ENCODE measurements at places on chromosomes 2 and 18.

GRCh38 chr2:73141896-73142295 lies 29.1 kb upstream of the RAB11FIP5 start:
- no peak for DNase-seq

DNA sequence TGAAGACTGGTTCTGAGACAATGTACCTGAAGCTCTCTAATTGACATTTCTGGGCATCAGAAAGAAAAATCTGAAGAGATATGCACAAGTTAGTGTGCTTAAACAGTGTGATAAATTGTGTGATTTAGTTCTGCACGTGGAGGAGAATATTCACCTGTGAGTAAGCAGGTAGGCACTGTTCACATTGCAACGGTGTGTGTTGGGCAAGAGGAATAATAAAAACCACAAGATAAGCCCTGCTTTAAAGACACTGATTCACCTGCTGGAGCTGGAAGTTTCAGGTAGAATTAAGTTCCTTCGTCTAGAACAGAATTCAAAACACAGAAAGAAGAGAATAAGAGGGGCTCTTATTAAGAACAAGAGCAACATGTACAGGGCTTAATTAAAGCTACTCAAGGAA lies 864.3 kb upstream of the SOX11 start:
- no peak for DNase-seq

DNA sequence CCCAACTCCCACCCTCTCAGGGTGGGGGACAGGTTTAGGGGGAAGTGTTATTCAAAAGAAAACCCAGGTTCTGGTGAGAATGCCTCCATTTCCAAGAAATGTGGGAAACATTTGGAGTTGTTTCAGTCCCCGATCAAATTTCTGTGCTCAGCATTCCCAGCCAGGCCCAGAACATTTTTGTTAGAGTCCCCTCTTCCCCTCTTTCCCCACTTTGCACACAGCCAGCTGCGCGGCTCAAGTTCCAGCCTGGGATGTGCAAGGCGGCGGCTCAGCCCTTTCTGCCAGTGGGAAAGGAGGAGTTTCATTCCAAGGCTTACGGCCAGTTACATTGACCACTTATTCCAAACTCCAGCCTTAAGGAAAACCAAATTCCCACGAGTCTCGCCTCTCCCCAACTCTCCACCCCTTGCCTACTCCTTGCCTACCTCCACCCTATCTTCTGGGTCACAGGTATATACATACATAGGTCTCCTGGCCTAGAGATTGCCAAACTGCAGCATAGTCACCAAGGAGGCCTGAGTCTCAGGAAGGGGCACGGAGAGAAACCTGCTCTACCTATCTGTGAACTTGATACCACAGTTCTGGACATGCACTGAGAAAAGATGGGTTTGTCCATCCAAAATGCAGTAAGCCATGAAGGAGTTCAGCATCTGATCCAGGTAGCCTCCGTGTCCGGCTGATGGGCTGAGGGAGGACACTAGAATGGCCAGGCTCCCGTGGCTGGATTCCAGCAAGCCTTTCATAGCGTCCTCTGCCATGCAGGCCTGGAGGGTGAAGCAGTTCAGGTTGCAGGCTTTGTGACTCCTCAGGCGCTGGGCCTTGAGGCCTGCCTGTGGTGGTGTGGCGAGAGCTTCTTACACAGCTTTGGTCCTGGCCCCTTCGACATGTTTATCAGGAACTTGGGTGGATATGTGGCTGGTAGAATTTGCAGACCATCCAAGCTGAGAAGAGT lies 154.5 kb downstream of the ZFP36L2 start:
- DNase-seq: no peak

GRCh38 chr2:14240868-14241267 lies 391.6 kb upstream of the LRATD1 start:
- DNase-seq: no peak

DNA sequence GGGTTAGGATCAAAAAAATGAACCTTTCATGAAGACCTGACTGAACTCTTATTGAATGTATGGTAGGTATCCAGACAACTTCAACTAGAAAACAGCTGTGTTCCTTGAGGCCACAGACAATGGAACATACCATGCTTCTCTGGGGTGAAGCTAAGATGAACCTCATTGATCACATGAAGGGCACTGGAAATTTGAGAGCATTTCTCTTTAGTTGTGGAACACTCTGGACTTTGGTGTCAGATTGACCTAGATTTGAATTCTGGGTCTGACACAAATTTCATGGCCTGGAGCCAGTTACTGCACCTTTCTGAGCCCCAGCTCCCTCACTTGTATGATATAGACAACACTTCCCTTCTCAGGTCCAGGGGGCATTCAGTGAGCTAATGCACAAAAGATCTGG lies 411.2 kb upstream of the ID2 start:
- no peak for DNase-seq

- no peak for DNase-seq
Measured at GRCh38 chr2:148957023-148957422, 81.5 kb upstream of the LYPD6B start.

GRCh38 chr2:71898375-71898774 lies 249.3 kb downstream of the CYP26B1 start:
- DNase-seq: no peak

- no peak for DNase-seq
Measured at GRCh38 chr18:31044926-31045325, 2.4 kb upstream of the DSC3 start.

DNA sequence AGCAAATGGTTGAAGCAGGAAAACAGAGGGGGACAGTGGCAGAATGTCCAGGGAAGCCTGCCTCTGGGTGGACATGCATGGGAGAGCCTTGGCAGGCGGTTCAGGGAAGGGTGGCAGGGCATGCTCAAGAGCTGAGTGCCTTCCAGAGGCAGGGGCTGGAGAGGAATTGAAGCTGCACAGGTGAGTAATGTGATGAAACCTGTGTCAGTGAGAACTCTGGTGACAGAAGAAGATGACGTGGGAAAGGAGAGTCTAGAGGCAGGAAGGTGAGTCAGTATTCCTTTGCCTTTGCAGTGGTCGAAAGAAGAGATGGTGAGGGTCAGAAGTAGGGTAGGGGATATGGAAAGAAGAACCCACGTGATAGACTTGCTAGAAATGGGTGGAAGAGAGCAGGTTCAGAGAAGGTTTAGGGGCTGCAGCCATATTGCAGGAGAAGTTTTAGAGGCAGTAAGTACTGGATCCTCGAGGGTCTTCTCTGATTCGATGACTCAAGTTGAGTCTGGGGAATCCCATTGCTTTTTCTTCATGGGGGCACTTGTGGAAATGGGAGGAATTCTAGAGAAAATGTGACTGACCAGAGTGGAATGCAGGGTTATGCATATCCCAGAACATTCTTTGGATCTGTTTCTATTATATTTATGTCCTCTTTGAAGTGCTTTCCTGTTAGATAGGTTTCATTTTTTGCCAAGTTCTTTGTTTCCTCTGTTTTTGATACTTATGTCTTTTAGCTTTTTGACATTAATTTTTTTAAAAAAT lies 37.4 kb downstream of the TMEM87B start:
- no peak for DNase-seq

DNA sequence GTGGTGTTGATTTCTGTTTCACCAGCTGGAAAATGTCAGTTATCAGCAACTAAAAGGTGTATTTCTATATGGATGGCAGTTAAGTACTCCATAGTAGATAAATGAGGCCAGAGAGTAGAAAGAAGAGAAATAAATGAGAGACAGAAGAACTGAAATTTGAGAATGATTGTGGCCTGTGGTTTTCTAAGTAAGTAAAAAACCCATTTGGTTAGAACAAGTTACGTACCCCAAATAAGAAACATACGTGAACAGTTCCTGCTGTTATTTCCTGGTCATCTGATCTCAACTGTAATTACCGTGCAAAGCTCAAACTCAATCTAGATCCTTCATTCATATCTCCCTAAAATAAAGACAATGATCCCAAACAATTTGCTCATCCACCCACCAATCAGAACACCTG lies 181.3 kb downstream of the PID1 start:
- DNase-seq: no peak

DNA sequence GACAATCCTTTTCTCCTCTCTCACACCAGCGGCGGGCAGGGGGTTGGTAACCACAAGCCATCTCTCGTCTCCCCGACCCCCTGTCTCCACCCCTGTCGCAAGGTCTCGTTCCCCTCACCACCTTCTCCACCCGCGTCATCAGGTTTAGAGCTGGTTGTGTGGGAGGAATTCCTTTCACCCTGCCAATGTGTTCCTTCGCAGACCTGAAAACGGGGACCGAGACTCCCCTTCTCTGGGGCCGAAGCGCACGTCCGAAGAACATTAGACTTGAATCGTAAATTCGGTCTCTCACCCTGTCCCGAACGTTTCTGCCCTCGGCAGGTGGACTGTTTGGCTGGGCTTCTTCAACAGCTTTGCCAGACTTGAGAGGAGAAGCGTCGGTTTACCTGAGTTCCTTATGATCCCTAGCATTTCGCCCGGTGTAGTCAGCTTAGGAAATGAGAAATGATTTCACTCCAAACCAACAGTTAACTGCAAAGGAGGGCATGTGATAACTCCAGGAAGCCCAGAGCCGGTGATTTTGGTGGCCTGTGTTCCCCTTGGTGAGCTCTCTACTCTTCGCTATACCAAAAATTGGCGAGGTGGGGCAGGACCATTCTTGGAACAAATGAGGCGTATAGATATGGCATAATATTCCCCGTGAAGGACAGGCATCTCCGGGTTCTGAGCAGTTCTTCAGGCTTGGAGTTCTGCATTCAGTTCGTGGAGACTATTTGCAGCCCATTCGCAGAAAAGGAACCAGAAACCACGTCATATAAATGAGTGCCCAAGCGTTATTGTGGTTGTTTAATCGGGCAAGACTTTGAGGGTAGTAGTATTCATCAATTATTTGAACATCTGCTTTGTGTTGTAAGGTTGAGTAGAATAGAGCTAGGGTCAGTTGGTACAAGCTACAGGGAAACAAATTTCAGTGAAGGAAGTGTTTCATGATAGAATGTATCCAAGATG lies 694 bp downstream of the CFAP36 start:
- no peak for DNase-seq

- DNase-seq: no peak
Measured at GRCh38 chr2:78992807-78993517, 32.5 kb upstream of the REG3G start.

GRCh38 chr2:190354003-190354690 lies 10.8 kb downstream of the INPP1 start:
- no peak for DNase-seq
